Right renal cortex interstitium (tissue), 3 donors: ENCODE measurements at places on chromosomes 2 and 18.

- no peak for DNase-seq
Measured at GRCh38 chr2:19532547-19533196, 174.2 kb upstream of the OSR1 start.

DNA sequence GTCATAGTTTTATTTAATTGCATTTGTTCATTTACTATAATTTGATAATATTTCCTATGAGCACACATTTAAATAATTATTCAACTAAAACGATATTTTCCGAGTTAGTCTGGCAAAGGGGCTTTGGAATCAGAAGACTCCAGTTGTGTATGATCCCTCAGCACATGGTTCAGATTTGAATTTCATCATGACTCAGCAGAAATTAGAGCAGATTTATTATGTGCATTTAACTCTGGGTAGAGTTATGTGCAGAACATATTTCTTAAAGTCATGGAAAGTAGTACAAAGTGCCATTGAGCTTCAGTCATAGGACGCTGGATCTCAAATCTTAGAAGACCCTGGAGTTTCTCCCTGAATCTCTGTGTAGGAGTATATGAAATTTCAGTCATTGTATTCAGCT, 106.7 kb downstream of the ADCYAP1 start:
- DNase-seq = no peak

GRCh38 chr2:67733517-67733916, 329.3 kb downstream of the C1D start:
- no peak for DNase-seq

DNA sequence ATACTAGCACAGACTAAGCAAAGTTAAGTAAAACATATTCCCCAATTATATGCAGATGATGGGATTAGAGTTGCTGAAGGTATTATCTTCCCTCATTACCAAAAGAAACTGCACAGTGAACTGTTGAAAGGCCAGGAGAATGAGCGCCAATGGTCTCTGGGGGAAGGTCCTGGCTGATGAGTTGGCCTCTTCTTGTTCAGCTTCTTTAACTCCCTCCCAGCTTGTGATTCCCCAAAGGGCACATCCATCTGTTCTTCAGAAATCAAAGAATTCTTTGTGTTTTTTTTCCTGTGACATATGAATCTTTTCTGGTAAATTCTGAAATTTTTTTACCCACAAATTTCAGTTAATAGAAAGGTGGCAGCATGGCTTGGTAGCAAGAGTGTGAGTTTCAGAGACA, 667.6 kb downstream of the CNTNAP5 start:
- no peak for DNase-seq

GRCh38 chr2:54666634-54667265, 56.7 kb upstream of the EML6 start:
- DNase-seq = no peak

DNA sequence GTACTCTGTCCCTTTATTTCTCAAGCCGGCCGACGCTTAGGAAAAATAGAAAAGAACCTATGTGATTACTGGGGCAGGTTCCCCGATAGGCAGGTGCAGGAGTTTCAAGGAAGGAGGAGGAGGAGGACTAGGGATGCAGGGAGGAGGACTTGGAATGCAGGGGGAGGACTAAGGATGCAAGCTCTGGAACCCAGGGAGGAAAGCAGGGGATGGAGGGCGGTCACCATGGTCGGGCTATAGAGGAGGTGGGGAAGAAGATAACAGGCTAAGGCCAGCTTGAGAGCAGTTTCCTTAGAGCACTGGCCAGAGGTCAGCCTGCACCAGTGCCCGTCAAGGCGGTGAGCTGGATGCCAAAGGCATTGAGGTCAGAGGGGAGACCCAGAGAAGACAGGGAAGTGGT, 18.7 kb upstream of the B3GNT7 start:
- no peak for DNase-seq

DNA sequence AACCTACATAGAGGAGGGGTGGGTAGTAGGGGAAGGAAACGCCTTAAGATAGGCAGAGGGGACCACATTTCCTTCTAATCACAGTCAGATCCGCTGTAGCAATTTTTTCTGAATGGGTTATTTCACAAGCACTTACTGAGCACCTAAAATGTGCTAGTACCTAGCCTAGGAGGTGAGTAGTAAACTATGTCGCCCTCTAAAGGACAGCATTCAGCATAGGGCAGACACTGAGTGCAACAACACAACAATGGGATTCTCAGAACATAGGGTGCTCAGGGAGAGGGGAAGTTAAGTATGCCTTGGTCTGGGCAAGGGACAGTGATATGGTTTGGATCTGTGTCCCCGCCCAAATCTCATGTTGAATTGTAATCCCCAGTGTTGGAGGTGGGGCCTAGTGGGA, 166.1 kb upstream of the RAB6C start:
- no peak for DNase-seq

- no peak for DNase-seq
Measured at GRCh38 chr2:237180987-237181386, 95.3 kb downstream of the COPS8 start.

DNA sequence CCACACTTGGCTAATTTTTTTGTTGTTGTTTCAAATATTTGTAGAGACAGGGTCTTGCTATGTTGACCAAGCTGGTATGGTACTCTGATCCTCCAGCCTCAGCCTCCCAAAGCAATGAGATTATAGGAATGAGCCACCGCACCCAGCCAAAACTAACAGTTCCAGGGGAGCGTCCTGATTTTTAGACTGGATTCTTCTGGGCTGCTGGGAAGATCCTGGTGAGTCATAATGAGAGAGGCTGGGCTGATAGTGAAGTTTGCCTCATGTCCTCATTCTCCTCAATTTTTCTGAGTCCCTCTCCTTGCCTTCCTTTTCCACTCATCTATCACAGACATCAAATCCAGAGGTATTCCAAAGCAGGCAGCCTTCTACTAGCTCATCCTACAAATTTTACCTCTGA, 81.3 kb downstream of the VSNL1 start:
- DNase-seq = no peak

DNA sequence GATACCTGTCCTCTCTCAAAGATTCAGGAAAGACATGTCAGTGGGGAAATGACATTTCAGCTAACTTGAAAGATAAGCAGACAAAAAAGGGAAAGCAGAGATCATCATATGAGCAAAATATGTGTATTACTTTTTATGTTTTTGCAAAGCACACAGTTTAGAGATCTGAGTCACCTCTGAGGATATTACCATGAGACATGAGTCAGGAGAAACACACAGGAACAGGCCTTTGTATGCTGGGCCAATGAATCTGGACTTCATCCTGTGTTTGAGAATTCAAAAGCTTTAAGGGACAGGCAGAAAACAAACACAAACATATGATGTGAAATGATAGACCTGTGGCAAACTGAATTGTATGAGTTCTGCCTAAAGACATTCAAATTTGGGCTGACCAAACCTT, 306.0 kb upstream of the EPC2 start:
- no peak for DNase-seq

DNA sequence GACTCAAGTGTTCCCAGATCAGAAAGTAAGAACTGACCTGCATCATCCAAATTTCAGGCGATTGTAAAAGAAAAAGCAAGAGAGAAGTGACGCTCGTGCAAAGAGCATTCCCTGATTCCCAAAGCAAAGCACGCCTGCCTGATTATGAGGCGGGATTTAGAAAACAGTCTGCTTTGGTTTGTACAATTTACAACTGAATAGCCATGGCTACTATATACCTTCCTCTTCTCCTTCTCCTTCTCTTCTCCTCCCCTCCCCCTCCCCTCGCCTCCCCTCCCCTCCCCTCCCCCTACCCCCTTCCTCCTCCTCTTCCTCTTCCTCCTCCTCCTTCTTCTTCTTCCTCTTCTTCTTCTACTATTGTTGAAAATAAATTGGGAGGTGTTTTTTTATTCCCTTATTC, 782.9 kb downstream of the GALR1 start:
- no peak for DNase-seq

GRCh38 chr2:174594456-174594855, 3.1 kb downstream of the WIPF1 start:
- DNase-seq = no peak

- no peak for DNase-seq
Measured at GRCh38 chr2:39881494-39881893, 102.4 kb upstream of the THUMPD2 start.

GRCh38 chr2:206230060-206230762, 44.3 kb upstream of the ZDBF2 start:
- no peak for DNase-seq

- no peak for DNase-seq
Measured at GRCh38 chr18:6857300-6857699, 127.8 kb downstream of the ARHGAP28 start.

- DNase-seq = no peak
Measured at GRCh38 chr18:10093445-10093844, 179.6 kb downstream of the VAPA start.

DNA sequence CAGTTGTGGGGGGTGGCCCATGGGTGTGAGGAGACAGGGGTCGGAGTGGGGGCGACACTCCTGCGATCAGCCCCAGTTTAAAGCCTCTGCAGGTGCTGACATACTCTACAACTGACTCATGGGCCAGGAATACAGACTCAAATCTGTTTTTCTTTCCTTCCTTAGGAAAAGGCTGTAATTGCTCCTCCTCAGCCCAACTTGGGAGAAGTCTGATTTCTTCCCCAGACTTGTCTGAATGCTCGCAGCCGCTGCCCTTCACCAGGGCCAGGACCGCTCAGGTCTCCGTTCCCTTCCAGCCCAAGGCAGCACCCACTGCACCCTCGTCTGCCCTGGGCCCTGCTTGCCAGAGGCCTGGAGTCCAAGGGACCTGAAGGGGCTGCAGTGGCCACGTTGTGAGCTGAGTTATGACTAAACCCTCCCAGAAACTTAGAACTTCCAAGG, 41.3 kb downstream of the RHOB start:
- no peak for DNase-seq

- DNase-seq = no peak
Measured at GRCh38 chr2:101803945-101804696, 106.6 kb downstream of the MAP4K4 start.

- no peak for DNase-seq
Measured at GRCh38 chr2:235098269-235098668, 146.5 kb downstream of the SH3BP4 start.

- no peak for DNase-seq
Measured at GRCh38 chr2:123826729-123827271, 198.3 kb upstream of the CNTNAP5 start.

GRCh38 chr2:156890529-156891148, 366.9 kb upstream of the GALNT5 start:
- no peak for DNase-seq
